CD4-positive, alpha-beta T cell treated with Interleukin-15 for 4 hours (primary cell): ENCODE measurements at places on chromosomes 2 and 18.

DNA sequence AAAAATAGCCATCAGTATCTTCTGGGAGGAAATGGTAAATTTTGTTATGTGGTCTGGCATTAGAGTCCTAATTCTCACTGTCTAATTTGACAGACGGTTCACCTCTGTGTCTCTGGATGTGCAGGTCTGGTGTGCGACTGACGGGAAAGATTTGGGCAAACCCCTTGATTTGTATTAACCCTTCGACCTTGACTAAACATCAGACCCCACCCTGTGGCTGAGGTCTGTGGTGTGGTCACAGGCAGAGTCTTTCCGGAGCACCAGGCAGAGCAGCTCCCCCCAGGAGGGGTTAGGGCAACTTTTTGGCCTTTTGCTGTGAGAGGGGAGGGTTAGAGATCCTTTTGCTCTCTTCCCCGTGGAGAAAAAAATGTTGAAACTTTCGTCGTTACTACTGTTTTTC, 6.4 kb downstream of the TWIST2 start:
- no peak for DNase-seq

GRCh38 chr18:58937887-58938267, 73.2 kb downstream of the ZNF532 start:
- no peak for DNase-seq

- DNase-seq: no peak
These were observed 111.8 kb downstream of the ERBB4 start for GRCh38 chr2:212426637-212427412.

- DNase-seq: no peak
These were observed 78.3 kb upstream of the MBOAT2 start for GRCh38 chr2:9081750-9082149.

- DNase-seq: no peak
These were observed 250.0 kb downstream of the DSEL start for GRCh38 chr18:67266246-67267237.

DNA sequence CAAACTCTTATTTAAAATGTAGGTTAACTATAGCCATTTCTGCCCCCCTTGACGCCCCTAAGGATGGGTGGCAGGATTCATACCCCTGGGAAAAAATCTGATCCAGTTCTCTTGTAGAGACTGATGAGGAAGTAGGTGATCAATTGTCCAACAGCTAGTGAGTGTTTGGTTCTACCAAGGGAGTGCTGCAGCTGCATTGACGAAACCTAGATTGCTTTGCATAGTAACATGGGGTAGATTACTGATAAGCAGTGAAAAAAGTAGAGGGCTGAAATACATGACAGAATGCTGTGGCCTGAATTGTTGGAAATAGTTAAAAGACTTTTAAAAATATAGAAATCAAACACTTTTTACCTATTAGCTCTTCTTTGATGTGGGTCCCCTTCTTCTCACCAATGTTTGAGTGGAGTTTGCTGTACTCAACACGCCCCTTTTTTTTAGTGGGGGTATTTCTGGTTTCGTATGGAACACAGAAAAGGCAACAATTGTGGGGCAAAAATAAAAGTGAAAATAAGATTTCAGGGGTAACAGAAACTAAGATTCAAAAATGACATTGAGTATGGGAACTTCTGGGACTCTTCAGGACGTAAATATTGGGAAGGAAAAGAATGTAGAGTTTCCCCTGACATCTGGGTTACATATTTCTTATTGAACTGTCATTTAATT, 66.2 kb downstream of the MAIP1 start:
- DNase-seq: no peak

- peak; percentile 25 for DNase-seq
These were observed 5.6 kb upstream of the IMP4 start for GRCh38 chr2:130336877-130337734.

DNA sequence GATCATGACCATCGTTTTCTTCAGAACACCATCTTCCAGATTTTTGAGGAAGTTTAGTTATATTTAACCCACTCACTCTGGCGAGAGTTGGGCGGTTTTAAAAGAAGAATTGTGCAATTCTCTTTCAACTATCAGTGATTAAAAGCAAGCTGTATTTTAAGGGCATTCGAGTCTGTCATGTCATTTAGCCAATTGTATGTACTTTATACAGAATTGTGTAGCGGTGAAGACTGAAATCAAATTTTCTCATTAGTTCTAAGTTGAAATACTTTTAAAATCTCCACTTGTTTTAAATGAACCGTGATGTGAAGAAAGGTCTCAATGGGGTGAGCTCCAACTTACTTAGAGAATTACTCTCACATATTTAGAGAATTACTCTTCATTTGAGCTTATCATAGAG, 214.6 kb upstream of the DTNA start:
- no peak for DNase-seq
